ENCODE measurements at places on chromosomes 4 and X.
A peak's percentile ranks its signal among the peaks of the same experiment; 100 is the strongest.

DNA sequence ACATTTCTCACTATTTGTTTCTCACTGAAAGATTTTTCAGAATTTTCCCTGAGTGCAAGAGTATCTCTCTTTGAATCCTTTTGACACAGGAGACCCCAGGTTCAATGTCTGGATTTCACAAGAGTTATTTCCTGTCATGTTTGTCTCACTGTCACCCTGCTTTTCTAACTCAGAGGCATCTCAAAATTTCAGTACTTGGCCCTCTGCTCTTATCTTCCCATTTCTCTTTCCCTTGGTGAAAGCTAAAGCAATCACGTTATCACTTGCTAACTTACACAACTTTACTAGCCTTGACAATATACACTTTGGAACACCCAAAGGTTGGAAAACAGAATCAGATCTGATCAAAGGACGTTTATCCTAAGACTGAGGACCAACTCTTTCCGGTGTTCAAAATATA, 17.3 kb downstream of the IGSF1 start:
- no peak for DNase-seq

GRCh38 chr4:184850018-184850417, 24.2 kb upstream of the ACSL1 start:
- DNase-seq, result no peak

GRCh38 chrX:47629419-47630200, at the start of gene CFP:
TSS of gene CFP (minus strand) at chrX:47629930. CDS start at chrX:47629844, 86 bp downstream.
- no peak for DNase-seq

- no peak for DNase-seq
These were observed 1040.7 kb upstream of the INTU start for GRCh38 chr4:126592088-126592487.

- DNase-seq, result no peak
These were observed 125.2 kb downstream of the PACRGL start for GRCh38 chr4:20825505-20825904.

DNA sequence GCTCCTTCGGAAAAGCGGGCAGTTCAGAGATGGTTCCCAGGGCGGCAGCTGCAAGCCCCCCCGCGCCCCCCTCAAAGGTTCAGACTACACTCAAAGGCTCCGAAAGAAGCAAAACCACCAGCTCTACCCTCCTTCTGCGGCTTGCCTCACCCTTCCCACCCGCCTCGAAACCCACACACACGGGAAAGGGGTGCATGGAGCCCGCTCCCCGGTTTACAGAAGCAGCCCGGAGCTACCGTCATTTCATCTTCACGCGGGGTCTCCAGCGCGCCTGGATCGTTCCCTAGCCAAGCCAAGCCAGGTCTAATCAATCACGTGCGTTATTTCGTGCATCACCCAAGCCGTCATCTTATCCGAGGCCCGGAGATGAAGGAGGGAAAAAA, 1.2 kb downstream of the NLGN4X start:
- DNase-seq, result no peak

DNA sequence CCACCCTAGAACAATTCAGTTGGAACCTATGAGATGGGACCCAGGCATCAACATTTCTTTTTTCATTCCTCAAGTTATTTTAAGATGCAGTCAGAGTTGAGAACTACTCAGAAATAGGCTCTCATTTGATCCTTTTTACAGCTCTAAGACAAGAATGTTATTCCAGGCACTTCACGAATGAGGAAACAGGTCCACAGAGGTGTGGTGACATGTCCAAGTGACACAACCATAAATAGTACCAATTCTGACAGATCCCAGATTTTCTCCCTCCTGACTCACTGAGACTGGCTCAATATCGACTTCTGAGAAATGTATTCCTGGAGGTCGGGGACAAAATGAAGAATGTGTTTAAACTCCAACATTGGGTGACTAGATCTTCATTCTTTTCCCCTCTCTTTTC, 11.1 kb downstream of the TCEANC start:
- no peak for DNase-seq

DNA sequence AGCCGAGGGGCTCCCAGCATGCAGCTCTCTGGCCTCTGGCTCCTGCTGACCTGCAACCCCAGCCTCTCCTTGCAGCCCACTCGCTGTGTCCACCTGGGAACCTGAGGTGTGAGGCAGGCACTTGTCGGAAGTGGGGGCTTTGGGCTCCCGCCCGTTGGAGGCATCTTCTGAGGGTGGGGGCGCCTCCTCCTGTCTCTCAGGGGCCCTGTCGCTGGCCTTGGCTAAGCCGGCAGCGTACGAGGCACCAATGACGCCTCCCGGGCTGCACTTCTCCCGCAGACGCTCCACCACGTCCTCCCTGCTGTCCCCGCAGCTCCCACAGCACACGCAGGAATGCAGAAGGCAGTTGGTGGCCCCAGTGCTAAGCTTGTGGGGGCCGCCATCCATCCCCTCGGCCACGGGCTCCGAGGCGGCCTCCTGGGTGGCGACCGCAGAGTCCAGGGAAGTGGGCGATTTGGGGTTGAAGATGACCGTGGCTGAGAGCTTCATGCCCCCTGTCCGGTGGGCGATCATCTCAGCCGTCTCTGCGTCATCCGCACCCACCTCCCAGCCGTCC, 42.5 kb upstream of the MXD4 start:
- no peak for DNase-seq

- DNase-seq, result no peak
These were observed 28.7 kb upstream of the SMIM10L2A start for GRCh38 chrX:135393051-135393450.

DNA sequence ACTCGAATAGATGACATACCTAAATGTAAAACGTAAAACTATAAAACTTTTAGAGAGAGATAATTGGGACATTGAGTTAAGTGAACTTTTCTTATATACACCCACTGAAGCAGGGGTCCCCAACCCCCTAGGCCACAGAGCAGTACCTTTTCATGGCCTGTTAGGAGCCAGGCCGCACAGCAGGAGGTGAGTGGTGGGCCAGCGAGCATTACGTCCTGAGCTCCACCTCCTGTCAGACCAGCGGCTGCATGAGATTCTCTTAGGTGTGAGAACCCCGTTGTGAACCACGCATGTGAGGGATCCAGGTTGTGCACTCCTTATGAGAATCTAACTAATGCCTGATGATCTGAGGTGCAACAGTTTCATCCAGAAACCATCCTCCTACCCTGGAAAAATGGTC, 114.8 kb downstream of the HMX1 start:
- no peak for DNase-seq

- DNase-seq, result no peak
These were observed at the start of gene ARHGEF38 for GRCh38 chr4:105551965-105552746. TSS of gene ARHGEF38 (plus strand) at chr4:105552620. CDS start at chr4:105552766, 146 bp downstream.

GRCh38 chr4:156098805-156099204, 145.1 kb upstream of the CTSO start:
- no peak for DNase-seq

DNA sequence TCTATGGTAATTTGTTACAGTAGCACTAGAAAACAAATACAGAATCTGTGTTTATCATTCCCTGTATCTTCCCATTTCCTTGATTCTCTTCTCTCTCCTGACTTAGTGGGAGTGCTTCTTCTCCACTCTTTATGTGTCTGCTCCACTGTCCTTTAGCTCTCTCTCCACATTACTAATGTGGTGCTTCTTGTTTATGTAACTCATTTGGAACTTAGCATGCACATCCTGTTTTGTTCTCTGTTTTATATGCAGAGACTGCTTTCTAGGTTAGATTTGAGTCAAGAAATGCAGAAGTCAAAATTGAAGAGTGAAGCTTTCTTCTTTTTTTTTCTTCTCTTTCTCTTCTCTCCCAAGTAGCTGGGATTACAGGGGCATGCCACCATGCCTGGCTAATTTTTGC, 25.9 kb downstream of the ADH1A start:
- no peak for DNase-seq

DNA sequence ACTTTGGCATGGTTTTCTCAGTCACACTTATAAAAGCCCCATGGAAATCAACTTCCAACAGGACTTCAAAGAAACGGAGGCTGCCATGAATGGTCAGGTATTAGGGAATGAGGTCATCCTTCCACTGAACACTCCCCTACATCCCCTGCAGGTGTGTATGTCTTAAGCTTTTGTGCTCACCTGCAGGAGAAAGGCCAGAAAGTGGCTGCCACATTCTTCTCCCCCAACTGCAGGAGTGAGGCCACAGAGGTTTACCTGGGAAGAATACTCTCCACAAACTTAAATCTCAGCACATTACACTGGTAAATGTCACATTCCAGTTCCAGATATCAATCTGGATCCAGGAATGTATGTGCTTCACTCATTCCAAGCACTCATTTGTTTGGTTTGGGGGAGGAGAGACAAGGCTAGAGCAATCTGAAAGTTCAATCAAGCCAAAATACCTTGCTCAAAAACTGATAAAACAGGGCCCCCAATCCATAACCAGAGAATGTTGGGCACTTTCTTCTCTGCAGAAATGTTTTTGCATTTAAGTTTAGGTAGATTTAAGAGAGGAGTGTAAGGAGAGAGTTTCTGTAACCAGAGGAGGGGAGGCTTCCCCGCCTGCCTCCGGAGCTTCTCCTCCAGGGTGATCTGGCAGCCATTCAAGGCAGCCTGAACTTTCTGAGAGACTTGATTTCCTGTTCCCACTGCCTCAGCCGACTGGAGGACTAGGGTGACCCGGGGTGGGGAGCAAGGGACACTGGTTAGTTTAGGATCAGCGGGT, 15.4 kb downstream of the FAM9C start:
- no peak for DNase-seq

GRCh38 chrX:69162361-69162865, 2.8 kb downstream of the PJA1 start:
- no peak for DNase-seq

- DNase-seq, result no peak
These were observed 83.4 kb upstream of the MID1IP1 start for GRCh38 chrX:38717871-38718270.

- no peak for DNase-seq
These were observed 171.9 kb downstream of the TMA16 start for GRCh38 chr4:163666332-163666873.

GRCh38 chr4:89906316-89906715, 11.7 kb downstream of the MMRN1 start:
- no peak for DNase-seq

- DNase-seq, result no peak
These were observed 40.5 kb downstream of the GPM6B start for GRCh38 chrX:13776387-13776786.

GRCh38 chrX:2351321-2351720, 149.5 kb downstream of the DHRSX start:
- no peak for DNase-seq

DNA sequence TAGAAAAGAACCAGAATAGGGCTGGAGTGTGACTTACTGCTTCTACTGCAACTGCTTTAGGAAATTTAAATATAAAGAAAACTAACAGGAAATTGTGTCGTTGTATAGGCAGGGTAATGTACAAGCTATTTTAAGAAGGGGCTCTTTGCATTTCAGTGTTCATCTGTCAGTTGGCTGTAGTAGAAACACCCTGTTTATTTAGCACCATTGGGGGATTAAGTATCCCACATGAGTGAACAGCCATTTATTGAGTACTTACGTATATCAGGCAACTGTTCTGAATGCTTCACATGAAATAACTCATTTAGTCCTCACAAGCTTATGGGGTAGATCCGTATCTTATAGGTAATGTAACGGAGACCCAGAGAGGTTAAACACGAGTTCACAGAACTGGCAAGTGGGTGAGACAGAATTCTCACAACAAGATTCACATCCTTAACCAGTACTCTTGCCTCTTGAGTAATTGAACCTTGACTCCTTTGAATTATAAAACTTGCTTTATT, 23.9 kb downstream of the STIM2 start:
- no peak for DNase-seq

GRCh38 chrX:15988661-15989603, 134.3 kb upstream of the AP1S2 start:
- DNase-seq, result no peak

DNA sequence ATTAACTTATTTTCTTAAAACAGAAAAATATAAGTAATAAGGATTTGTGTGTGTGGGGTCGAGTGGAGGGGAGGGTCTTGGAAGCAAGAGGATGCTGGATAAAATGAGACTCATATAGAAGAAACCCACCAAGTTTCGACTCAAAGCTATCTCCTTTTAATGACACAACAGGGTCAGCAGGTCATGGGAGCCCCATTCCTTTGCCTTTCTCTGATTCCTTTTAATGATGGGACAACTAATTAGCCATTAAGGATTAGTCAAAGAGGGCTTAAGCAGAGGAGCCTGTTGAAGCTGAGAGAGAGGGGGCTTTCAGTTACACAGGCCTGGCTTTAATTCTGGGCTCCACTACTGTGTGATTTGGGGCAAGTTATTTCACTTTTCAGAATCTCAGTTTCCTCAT, 102.8 kb downstream of the GPR50 start:
- no peak for DNase-seq

- DNase-seq, result no peak
These were observed 152.3 kb downstream of the AMELX start for GRCh38 chrX:11445540-11445939.

DNA sequence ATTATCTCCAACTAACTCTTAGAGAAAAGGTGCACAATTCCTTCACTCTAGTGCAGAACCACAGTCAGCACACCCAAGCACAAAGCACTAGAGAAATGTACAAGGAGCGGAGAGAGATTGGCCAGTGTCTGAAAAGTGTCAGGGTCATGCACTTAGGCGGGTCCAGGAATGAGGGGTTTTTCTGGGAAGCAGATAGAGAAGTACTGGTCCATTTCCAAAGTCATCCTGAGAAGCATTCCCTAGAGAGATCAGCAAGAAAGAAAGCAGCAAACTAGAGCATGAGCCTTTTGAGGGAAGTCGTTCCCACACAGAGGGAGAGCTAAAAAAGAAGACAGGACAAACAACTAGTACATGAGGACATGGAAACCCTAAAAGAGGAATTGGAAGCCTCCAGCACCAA, 168.1 kb upstream of the MAP3K15 start:
- DNase-seq, result no peak

- DNase-seq, result no peak
These were observed 17.3 kb downstream of the F11 start for GRCh38 chr4:186283311-186283710.

- no peak for DNase-seq
These were observed 414.8 kb downstream of the OPHN1 start for GRCh38 chrX:68018248-68019203.

DNA sequence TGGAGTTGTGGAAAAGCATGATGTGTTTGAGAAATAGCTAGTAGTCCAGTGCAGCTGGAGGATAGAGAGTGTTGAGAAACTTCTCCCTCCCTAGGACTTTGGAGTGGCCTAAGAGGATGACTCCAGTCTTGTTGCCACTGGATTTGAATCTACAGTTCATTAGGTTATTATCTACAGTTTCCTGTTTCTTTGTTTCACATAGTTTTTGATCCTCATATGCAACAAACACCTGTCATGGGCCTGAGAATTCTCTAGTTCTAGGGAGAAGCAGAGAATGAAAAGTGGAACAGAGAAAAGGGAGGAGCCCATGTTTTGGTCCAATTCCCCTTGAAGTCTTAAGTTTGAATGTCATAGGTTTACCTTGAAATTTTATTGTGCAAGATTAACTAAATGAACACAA, 73.6 kb upstream of the TBC1D9 start:
- no peak for DNase-seq

DNA sequence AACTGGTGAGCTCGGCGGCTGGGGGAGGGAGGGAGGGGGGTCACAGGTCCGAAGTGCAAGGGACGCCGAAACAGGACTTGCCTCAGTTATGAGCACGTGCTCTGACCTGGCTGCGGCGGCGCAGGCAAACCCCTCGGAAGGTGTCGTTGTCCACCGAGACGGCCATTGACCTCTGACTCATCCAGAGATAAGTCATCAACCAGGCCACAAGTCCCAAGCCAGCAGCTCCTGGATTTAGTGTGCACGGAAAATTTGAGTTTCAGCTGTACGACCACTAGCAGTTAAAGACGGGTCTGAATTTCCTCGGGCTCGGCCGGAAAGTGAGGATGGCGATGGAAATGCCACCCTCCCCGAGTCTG, 674 bp downstream of the SH3D19 start:
- DNase-seq, result peak; percentile 6
